Memory B cell (primary cell): ENCODE measurements at places on chromosomes 6 and 20.

GRCh38 chr6:105484238-105485161, 81.6 kb upstream of the PREP start:
- no peak for DNase-seq

- DNase-seq, result no peak
These were observed 201.7 kb downstream of the CLIC5 start for GRCh38 chr6:45813943-45814342.

- no peak for DNase-seq
These were observed 57.6 kb upstream of the LOC128125822 start for GRCh38 chr6:63514488-63515173.

DNA sequence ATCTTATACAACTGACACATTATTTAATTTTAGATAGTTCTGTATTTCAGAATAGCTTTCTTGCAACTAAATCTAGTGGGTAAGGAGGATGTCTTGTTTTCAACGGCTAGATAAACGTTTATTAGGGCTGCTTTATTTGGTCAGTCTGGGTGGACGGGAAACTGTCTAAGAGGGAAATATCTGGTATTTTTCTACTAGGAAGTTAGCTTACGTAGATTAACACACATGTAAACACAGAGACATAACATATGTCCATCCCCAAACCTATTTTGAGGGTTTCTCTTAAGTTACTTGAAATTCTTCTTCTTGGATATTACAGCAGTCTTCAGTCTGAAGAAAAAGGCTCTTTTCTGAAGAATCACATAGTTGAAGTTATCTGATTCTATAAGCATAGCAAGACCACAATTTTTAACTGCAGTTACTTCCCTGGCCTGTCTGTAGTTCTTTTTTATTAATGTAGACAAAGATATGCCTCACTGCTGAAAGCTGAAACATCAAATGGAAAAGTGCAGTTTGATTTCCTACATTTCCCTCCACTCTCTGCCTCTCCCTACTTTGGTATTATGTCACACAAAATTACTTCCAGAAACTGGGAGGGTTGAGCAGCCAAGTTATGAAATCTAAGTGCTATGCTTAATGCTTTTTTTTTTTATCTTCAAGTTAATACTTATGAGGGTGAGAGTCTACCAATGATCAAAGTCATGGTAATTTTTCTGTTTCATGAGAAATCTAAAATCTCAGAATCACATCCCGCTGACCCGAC, 37.4 kb downstream of the PLAGL1 start:
- no peak for DNase-seq

GRCh38 chr6:107102414-107102805, 12.9 kb downstream of the BEND3 start:
- DNase-seq, result no peak

DNA sequence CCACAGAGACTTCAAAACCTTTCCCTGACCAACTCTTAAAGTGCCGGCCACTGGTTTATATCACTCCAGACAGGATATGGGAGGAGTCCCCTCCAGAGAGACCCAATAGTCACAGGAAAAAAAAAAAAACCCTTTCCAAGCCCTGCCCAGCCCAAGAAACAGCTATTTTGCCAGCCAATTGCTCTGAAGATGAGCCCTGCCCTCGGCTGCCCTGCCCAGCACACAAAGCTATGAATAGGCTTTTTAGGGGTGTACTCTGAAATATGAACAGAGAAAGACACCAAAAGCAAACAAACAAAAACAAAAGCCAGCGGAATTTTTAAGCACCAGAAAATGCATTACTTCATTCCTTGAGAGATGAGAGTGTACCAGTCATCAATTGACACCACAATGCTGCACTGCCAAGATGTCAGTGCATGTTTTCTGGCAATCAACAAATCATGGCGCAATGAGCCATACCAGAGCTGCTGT, 275.1 kb downstream of the C6orf118 start:
- DNase-seq, result no peak

DNA sequence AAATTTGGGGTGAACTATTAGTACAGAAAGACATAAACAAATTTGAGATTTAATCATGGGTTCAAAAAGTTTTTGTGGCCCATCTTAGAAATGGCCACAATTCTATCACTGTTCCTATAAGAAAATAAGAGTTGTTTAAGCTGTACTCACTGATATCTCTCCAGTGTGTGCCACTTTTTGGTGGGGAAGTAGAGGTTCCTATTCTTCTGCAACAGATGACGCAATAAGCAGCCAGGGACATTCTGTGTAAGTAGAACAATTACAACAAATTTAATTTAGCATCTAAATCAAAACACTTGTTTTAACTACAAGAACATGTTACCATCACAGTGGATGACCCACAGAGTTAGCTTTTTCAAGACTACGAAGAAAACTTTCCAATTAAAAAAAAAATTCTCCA, 9.9 kb downstream of the SERAC1 start:
- no peak for DNase-seq

- DNase-seq, result no peak
These were observed 1285.5 kb upstream of the GJE1 start for GRCh38 chr6:140847262-140847645.

GRCh38 chr6:159036673-159037072, 8.1 kb downstream of the TAGAP start:
- no peak for DNase-seq

GRCh38 chr20:44891826-44892225, 6.3 kb downstream of the YWHAB start:
- no peak for DNase-seq

- DNase-seq, result no peak
These were observed 7.5 kb upstream of the ZSWIM1 start for GRCh38 chr20:45873409-45874103.

DNA sequence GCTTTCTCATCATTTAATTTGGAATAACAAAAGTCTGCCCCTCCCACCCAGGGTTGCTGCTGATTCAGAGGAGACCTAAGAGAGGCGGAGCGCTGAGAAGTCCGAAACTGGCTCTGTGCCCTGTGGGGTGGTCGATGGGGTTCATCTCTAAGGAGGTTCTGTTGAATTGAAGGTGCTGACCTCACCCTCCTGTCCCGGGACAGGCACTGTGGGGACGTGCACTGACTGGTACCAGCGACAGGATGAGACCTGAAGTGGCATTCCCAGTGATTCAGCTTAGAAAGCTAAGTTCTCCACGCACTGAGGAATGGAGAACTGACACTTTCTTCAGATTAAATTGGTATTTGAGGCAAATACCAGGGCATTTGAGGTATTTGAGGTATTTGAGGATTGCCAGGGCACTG, 1.3 kb downstream of the GUCA1B start:
- DNase-seq, result no peak

DNA sequence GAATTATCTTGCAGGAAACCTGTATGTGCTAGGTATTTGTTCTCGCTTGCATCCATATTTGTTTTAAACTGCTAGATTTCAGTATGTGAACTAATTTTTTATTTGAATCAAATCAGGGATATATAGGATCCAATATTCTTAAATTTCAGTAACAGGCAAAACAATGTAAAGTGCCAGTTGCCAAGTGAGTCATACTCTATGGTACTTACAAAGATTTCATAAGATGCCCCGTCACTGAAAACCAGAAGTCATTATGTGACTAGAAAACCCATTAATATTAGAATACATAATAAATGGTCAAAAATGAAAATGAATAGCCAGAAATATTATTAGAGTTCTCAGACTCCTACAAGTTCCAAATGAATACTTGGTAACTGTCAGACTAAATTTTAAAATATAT, 481.2 kb downstream of the TFAP2A start:
- no peak for DNase-seq

DNA sequence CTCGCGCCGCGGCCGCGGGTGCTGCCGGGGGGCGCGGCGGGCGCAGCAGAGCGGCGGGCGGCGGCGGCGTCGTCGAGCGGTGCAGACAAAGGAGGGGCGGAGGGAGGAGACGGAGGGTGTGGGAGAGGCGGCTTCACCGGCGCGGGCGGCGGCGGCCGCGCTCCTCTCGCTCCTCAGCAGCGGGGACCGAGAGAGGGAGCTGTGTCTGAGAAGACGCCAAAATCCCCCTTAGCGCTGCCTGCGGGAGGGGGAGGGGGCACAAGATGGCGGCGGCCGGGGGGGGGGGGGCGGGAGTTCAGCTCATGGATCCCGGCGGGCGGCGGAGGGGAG, 296 bp downstream of the ADNP start:
- DNase-seq, result no peak

GRCh38 chr6:149847939-149848267, 16.3 kb downstream of the LRP11 start:
- DNase-seq, result no peak

GRCh38 chr6:149027484-149027883, 280.7 kb downstream of the UST start:
- DNase-seq, result no peak

DNA sequence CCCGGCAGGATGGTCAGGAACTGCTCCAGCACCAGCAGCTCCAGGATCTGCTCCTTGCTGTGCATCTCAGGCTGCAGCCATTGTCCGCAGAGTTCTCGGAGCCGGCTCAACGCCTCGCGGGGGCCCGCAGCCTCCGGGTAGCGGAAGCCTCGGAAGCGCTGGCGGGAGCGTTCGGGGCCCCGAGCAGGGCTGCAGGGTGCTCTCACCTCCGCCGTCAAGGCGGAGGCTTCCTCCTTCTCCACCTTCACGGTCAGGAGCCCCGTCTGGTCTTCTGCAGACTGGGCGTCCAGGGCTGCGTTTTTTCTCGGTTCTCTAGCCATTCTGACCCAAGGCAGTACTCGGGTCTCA, 434 bp downstream of the ZKSCAN4 start:
- no peak for DNase-seq
